ENCODE measurements at places on chromosomes 13 and 19. TPM values are rescaled to one million over a fixed set of nuclear protein-coding genes. Genes with fewer than 3 reads are reported as not detected.
A peak's percentile ranks its signal among the peaks of the same experiment; 100 is the strongest.

- DNase-seq, result no peak
These were observed 8.4 kb downstream of the B3GNT3 start for GRCh38 chr19:17803264-17803896.

GRCh38 chr19:51546650-51547396 lies 15.4 kb upstream of the SIGLEC6 start:
- peak; percentile 43 for DNase-seq

DNA sequence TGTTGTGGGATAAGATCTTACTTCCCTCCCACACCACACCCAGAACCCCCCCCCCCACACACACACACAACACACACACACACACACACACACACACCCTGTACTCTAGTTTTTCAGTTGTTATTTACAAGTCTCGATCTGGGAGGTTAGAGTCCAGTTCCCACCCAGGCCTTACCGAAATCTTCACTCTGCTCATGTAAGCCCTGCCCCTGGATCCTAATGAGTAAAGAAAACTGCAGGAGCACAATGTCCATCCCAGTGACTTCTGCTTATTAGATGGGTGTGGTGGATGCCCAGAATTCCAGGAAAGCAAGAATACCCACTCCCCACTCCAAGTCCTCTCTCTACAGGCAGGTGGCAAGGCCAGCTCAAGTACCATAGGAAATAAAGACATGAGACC lies 23.0 kb downstream of the STARD13 start:
- no peak for DNase-seq

GRCh38 chr13:100197591-100198365 lies 108.9 kb downstream of the PCCA start:
- no peak for DNase-seq

The ZNF878 gene
- total RNA-seq, result not detected

The MATK gene
- total RNA-seq, result not detected

DNA sequence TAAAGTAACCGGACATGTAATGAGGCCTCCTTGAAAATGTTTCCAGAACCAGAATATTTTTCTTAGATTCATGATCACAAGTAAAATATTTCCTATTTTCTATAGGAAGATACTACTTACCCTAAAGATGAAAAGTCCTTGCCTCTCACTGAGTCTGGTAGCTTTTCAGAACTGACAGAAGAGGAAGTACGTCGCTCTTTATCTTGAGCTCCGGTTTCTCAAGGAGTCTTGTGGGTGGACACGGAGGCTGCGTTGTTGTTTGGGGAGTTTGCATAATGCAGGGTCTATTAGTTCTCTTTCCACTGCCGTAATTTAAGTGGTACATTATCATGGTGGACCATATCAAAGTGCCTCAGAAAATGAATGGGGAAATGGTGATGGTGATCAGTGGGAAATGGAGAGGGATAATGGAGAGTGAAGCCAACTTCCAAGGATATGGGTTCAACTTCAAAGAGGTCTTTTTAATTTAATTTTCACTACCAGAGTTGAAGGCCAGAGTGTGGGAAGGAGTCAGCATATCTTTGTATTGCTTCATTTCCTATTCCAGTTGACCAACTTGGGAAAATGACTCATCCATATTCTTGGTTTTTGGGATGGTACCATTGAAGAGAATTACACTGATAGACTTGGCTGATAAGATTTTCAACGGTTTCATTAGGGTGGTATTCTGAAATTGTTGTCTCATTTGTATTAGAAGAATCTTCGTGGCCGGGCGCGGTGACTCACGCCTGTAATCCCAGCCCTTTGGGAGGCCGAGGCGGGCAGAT lies 23.4 kb downstream of the MBD3L2B start:
- DNase-seq, result no peak

GRCh38 chr19:38033658-38034491 lies 126.9 kb downstream of the SIPA1L3 start:
- no peak for DNase-seq

- no peak for DNase-seq
These were observed 52.8 kb upstream of the ARHGEF7 start for GRCh38 chr13:111062305-111062704.

The NKG7 gene
- total RNA-seq, result not detected

DNA sequence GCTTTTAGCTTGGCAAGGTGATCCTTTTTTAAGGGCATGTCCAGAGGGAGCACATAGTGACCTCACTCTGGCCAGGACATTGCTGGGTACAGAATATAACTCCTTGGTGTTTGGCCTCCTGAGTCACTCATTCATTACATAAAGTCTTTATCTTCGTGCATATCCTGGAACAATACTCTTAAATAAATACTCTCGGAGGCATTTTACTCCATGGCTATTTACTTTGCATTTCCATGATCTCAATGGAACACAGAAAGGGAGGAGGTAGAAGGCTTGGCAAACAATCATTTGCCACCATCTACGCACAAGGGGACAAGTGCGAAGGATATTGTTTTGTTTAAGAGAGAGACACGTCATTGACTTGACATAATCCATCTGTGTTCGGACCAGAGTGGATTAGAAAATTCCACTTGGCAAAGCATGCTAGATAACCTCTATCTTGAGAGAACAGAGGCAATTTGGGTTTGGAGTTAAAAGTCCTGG lies 210.0 kb downstream of the IRS2 start:
- DNase-seq, result no peak

- DNase-seq, result no peak
These were observed 59.1 kb upstream of the TEX29 start for GRCh38 chr13:111261326-111261725.

DNA sequence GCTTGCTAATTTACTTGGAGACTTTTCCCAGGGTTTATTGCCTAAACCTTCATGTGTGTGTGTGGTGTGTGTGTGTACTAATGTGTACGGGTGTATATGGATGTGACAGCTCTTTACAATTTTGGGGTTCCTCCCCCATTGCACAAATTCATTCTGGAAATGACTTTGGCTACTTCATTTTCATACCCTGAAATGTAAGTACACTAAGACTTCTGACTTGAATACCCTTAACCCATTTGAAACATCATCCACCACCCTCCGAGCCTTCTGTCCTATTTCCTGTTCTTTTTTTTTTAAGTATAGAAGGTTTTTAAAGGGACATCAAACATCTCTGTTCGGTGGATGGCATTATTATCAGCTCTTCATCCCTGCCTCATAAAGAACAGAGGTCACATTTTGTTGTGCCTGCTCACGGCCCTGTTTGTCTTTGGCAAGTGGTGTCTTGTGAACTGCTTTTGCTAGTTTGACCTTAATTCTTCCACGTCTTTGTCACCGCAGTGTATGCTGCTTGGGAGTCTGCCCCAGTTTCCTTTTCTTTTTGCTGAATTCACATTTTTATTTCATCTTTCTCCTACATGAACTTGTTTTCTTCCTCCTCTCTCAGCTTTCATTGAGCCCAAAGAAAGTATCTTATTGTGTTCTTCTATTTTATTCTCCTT lies 228.3 kb downstream of the FOXO1 start:
- no peak for DNase-seq

DNA sequence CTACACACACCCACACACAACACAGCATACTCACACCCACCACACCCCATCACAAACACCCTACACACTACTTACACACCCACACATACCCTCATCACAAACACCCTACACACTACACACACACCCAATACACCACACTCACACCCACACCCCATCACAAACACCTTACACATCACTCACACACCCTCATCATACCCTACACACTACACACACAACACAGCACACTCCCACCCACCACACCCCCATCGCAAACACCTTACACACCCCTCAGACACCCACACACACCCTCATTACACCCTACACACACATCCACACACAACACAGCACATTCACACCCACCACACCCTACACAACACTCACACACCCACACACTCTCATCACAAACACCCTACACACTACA lies 15.8 kb downstream of the PEPD start:
- DNase-seq, result no peak

DNA sequence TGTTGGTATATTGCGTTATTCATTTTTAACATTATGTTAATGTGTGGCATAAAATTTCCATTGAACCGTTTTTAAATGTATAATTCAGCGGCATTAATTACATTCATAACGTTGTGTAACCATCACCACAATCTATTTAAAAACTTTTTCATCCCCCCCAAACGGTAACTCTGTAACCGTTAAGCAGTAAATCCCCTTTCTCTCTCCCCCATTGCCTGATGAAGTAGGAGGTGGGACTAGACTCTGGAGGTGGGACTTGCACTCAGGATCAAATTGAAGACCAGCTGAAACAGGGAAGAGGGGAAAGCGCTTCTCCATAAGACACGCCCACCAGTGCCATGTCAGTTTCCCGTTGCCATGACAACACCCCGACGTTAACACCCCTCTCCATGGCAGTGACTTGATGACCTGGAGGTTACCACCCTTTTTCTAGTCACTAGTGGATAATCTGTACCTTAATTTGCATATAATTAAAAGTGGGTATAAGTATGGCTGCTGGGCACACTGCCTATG lies 16.8 kb downstream of the CLEC11A start:
- DNase-seq, result no peak

The PRR20A gene
- not detected for total RNA-seq

DNA sequence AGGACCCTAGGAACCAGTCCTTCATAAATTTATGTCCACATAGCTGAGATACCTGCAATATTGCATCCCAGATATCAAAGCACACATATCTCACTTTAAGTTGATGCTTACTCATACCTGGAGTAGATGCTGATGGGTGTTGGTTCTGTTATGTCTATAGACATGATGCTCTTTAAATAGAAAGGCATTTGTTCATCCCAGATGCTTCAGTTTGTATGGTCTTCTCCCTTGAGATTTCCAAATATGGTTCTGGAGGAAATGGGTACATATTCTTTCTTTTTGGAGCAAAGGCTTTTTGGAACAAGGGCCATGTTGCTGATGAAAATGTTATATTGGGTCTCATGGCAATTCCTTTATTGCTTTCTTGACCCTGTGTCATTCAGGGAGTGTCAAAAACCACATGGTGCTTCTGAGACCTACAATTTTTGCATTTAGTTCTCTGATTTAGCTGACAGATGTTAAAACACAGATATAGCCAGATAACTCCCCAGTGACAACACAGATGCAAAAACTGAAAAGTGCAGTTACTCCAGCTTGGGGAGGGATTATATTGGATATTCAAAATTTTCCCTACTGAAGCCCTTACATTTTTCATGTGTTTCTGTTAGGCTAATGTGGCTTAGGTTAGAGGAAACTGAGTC lies 211.4 kb downstream of the KCNRG start:
- DNase-seq, result no peak

DNA sequence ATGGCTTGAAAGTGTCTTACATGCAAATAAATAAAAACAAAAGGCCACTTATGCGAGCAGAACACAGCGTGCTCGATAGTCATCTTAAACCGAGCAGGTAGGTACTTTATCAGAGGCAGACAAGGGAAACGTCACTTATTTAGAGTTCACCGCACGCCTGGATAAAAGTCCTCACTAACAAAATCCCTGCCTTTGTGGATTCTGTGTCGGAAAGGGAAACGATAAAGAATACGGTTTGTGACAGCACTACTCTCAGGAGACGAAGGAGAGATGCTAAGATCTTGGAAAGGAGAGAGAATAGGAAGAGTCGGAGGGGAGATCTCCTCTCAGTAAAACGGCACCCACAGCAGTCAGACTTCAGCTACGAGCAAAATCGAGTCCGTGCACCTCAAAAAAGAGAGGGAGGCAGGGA lies 581 bp downstream of the RCBTB1 start:
- DNase-seq, result no peak

The PEG3 gene
- not detected for total RNA-seq

The ERICH4 gene
- total RNA-seq, result not detected

DNA sequence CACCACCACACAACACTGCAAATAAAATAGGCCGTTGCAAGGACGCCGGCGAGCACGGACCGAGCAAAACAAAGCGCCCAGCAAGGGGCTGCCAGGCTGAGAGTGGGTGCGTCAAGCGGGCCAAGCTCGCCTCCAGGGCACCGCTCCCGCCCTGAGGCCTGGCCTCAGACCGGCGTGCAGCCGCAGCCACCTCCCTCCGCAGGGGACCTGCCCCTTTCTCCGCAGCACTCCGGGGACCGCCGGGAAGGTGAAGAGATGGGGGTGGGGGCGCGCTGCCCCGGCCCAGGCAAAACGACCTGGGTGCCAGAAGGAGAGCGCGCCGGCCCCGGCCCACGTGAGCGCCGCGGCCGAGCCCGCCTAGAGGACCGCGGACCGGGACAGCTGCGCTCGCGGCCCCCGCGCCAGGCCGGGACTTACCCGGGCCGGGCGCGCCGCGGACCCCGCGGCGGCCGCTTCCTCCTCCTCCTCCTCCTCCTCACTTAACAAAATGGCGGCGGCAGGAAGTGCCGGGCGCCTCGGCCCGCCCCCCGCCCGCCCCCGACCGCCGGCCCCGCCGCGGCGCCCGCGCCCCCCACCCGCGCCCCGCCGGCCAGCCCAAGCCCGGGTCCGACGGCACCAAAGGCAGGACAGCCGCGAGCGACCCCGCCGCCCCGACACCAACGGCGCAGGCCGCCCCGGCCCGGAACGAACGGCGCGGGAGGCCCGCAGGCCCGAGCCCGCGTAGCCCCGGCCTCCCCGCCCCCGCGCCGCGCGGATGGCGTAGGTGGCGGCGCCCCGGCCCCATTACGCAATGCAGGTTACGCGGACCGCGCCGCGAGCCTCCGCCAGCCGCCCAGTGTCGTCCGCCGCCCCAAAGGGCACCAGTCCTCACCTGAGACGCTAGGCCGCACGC lies 674 bp downstream of the BRD4 start:
- DNase-seq, result no peak

- peak; percentile 68 for DNase-seq
These were observed 786.2 kb downstream of the UQCRFS1 start for GRCh38 chr19:28426730-28427225.

The PGPEP1 gene
- 17.8 TPM for total RNA-seq

The NFIC gene
- 4.6 TPM for total RNA-seq

GRCh38 chr13:19927117-19927748 lies 31.3 kb upstream of the ZMYM2 start:
- peak; percentile 16 for DNase-seq

The LMO7 gene
- 9.3 TPM for total RNA-seq

- no peak for DNase-seq
These were observed 772 bp downstream of the FAM174C start for GRCh38 chr19:1275976-1276627.

The PSMD8 gene
- total RNA-seq, result 614 TPM

- peak; percentile 70 for DNase-seq
These were observed 25.9 kb upstream of the OR10H2 start for GRCh38 chr19:15701757-15702533.

The CASP14 gene
- not detected for total RNA-seq

GRCh38 chr19:10640361-10640760 lies 13.8 kb upstream of the ILF3 start:
- DNase-seq, result no peak

The FLT3LG gene
- 0.35 TPM for total RNA-seq

DNA sequence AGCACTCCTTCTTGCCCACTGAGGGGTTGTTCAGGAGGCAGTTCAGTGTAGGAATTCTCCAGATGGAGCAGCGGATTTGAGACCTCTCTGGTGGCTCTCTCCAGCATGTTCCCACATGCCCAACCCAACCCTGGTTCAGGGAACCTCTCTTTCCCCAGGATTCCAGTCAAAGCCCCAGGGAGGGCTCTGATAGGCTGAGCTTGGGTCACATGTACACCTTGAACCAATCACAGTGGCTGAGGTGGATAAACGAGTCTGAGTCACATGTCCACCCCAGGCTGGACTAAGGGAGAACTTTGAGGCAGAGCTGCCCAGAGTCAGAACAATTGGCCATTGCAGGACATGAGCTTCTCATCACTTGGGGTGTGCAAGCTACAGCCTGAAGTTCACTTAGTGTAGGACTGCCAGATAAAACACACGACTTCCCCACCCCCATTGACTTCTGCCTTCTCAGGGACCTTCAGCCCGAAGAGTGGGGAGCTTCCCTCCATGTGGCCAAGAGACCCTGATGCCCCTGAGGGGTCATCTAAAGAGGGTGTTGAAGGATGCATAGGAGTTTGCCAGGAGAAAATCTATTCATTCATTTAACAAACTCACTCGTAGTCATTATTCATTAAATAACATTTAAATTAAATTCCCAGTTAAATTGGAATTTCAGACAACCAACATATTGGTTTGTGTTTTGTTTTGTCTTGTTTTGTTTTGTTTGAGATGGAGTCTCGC lies 4.0 kb upstream of the MAST3 start:
- peak; percentile 59 for DNase-seq

Data from Caki2 (cell line).